Cerebellar cortex (tissue), 1 donor: ENCODE measurements at places on chromosomes 12 and 14.

GRCh38 chr12:33830070-33830469 is 192.2 kb upstream of the ALG10 start:
- no peak for DNase-seq

DNA sequence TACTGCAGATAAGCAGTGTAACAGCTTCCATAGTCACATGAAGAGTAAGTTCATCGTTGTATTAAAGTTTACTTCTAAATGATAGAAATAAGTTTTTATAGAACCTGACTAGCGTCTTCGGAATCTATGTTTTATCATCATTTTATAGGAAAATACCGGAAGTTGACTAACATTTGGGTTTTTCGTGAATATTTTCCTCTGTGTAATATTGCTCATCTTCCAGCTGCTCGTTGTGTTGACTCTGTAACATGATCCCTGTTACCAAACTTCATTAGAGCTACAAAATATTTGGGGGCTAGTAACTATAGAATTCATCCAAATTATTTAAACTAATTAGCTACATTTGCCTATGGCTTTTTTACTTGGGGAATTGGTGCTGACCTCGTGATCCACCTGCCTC is 37.2 kb downstream of the DDX51 start:
- DNase-seq = no peak

GRCh38 chr12:49865109-49865781 is 22.3 kb upstream of the BCDIN3D start:
- no peak for DNase-seq

DNA sequence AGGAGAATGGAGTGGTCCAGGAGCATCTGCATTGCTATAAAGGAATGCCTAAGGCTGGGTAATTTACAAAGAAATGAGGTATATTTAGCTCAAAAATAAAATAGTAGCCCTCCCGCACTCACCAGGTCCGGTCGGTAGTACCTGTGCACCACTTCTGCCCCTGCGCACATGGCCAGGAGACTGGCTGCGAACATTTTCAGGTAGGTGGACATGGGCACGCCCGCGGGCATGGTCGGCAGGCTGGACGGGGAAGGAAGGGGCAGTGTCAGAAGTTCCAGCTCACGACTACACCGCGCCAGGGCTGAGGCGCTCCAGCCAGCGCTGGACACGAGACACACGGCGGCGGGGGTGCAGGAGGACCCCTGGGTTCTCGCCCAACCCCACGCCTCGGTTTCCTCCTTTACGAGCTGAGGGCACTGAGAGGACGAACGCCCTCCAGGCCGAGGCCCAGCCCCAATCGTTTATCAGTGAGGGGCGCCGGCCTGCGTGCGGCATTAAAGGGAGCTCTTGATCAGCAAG is 9.1 kb upstream of the TDG start:
- DNase-seq = no peak

DNA sequence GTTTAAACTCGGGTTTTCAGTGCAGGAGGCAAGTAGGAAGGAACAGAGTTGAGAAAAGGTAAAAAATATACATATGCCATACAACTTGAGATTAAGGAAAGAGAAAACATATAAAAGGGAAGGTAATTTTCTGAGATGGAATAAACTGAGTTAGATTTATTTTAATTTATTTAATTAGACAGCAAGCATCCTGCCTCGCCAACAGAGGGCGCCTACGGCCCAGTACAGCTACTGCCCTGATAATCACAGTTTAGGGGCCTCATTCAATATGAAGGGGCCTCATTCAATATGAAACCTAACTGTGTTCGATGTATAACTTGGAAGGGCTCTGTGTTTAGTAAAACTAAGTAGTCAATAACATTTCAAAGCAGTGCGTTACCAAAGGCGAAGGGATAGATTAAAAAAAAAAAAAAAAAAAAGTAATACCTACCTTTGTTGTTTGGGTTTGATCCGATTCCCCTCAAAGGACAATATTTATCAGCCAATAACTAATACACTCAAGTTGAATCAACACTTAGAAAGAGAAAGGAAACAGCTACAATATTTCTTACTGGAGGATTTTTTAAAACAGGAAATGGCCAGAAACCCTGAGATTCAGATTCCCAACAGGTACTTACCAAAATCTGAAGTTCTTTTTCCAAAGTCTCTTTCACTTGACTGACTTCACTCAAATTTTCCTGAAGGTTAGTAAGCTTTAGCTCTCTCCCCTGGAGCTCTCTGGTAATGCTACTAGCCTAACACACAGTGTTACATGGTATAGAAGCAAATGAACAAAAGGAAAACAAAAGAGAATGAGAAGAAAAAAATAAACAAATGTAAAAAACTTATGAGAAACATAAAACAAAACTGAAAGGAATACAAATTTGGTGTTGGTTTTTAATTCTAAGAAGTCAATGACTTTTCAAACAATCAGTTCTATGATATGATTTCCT is 70.0 kb upstream of the VPS33A start:
- DNase-seq = no peak

GRCh38 chr14:57574617-57575288 is 81.1 kb upstream of the CCDC198 start:
- peak; percentile 48 for DNase-seq

DNA sequence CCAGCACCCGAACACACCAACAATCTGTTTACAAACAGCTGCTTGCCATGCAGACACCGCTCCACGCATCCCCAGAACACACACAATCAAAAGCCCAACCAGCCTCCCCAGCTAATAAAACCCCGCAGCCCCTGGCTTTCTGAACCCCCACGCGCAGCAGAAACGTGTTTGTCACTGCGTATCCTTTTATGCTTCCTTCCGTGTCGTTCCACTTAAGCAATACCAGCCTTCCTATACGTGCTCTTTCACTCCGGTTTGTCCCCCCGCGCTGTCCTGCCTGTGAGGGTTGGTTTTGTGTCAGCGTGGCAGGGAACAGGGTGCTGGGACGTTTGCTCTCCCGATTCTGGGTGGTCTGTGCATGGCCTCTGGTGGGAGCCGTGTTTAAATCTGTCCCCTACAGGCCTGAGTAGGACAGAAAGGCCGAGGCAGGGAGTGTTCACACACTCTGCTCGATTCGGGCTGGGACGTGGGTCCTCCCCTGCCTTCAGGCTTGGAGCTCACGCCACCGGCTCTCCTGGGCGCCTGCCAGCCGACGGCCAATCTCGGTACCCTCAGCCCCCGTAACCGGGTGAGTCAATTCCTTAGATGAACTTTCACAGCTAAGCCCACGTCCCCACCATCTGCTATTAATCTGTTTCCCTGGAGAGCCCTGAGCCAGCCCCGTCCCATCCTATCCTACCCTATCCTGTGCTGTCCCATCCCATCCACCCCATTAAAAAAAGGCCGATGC is 60.0 kb downstream of the NOC4L start:
- DNase-seq = no peak

- DNase-seq = no peak
Observed at GRCh38 chr12:83434600-83434999, 747.9 kb downstream of the TMTC2 start.

DNA sequence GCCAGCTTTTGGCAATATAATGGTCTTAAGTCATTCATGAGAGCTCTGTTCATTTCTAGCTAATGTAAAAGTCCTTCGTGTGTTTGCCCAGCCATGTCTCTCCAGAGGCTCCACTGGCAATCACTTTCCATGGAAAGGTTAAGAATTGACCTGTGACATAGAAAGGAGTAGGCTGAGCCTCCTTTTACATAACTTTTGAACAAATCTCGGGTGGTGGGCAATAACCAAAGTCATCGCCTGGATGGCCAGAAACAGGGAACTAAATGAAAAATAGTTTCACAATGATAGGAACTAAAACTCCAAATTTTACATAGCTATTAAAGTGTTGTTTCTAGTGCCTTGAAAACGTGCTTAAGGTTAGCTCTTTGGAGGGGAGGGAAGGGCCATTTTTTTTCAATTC is 6.5 kb downstream of the BHLHE41 start:
- DNase-seq = no peak

- DNase-seq = no peak
Observed at GRCh38 chr14:33691907-33692306, 259.0 kb downstream of the EGLN3 start.

DNA sequence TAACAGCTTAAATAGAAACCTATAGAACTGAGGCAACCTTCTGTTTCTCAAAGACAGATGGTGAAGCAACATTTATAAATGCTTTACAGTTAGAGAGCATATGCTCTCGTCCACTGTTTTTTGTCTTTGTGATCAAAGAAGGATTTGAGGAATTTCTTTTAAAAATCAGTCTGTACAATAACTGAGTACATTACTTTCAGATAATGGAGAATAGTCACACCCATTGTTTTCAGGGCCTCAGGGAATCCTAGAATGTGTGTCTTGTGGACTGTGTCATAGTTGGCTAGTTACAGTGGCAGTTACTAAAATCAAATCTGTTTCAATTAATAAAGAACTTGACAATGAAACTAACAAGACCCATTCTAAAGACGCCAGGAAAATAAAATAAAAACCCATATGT is 107.9 kb downstream of the PRKCH start:
- no peak for DNase-seq

- DNase-seq = no peak
Observed at GRCh38 chr12:123867141-123867540, 105.0 kb downstream of the DNAH10 start.

- DNase-seq = no peak
Observed at GRCh38 chr12:4157122-4157521, 116.4 kb upstream of the CCND2 start.

DNA sequence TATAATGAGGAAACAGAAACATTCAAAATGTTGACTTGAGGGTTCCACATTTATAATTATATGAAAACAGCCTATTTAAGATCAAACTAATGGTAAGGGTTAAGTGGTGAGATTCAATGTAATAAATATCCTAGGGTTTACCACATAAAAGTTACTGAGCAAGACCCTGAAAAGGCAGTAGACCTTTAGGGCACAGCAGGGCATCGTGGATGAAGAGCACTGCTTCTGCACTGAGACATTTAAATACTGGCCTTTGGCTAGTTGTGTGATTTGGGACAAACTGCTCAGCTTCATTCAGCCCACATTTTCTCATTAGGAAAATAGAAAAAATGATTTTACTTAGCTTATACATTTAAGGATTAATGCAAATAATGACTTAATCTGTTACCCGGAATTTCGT is 42.0 kb downstream of the CNTN1 start:
- DNase-seq = no peak

DNA sequence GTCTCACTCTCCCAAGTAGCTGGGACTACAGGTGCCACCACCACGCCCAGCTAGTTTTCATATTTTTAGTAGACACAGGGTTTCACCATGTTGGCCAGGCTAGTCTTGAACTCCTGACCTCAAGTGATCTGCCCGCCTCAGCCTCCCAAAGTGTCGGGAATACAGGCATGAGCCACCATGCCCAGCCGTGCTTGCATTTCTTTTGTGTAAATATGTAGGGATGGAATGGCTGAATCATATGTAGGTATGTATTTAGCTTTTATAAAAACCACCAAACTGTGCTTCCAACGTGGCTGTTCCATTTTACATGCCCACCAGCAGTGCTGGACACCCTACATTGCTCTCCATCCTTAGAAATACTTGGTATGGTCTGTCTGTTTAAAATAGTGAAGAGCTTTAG is 32.8 kb upstream of the CLMN start:
- no peak for DNase-seq

- DNase-seq = peak; percentile 90
Observed at GRCh38 chr12:14431975-14432374, 66.5 kb downstream of the ATF7IP start.

GRCh38 chr14:67188326-67188725 is 914 bp upstream of the GARIN2 start:
- no peak for DNase-seq

GRCh38 chr12:132264086-132265010 is 65.0 kb downstream of the GALNT9 start:
- DNase-seq = peak; percentile 86

DNA sequence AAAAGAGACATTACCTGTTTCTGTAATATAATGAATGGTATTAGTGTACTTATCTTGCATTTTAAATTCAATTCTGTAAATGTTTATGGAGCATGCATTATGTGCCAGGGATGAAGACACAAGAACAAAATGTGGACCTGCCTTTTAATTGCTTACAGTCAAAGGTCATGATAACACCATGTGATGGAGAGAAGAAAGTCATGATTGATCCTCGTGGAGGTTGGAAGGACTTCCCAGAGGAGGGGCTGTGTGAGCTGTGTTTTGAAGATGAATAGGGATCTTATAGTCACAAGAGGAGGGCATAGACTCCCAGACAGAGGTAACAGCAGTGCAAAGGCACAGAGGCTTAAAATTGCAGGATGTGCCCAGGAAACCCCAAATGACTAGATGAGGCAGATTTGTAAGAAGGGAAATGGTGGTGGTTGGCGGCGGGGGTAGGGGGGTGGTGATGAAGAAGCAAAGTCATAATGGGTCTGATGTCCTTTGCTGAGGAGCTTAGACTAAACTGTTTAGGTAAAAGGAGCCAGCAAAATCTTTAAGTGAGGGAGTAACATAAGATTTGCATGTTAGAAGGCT is 151.5 kb downstream of the PRKCH start:
- no peak for DNase-seq

- no peak for DNase-seq
Observed at GRCh38 chr12:32789916-32790315, 34.2 kb upstream of the YARS2 start.

- no peak for DNase-seq
Observed at GRCh38 chr12:75954041-75954440, 77.5 kb downstream of the PHLDA1 start.

DNA sequence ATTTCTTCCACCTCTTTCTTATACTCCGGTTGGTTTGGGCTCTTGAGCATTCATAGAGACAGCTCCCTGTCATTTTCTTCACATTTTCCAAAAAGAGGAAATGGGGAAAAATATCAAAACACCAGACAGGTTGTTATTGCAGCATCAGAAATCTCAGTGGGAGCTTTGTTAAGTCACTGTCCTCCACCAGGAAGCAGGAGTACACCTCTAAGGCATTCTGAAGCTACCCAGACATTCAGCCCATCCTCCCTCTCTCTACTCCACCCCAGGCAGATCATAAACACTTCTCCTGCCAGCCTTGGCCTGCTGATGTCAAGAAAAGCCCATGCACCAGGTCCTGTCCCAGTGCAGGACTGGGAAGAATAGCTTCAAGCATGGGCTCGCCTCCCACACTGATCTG is 1198.3 kb downstream of the VRK1 start:
- no peak for DNase-seq

DNA sequence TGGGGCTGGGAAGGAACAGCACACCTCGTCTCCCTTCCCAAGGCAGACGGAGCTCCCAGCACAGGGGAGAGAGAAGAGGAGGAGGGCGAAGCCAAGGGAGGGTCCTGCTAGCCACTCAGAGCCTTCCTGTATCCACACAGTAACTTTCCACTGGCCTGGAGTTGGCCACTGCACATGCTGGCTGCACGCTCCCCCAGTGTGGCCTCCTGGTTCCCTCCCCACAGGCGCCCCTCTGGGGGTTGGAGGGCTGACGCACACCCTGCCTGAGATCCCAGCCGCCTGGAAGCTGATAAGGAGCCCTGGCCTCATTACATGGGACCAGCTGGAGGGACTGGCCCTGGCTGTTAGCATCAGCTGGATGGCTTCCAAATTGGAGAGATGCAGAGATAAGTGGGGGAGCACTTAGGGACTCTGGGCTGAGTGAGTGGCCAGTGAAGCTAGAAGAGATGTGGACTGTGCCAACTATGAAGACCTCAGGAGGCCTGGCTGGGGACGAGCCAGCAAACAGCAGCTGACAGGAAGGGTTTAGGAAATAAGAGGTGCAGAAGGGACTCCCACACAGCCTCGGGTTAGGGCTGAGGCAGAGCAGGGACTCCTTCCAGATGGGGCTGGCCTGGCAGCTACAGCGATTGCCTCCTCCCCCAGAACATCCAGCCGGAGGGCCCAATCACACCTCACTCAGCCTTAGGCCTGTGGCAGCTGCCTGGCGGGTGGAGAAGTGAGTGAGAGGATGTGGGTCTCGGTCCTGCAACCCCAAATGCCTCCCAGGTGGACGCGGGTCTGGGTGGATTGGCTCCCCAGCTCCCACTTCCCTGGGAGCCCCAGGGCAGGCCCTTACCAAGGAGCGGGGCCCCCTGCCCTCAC is 26.3 kb upstream of the BCDIN3D start:
- DNase-seq = peak; percentile 84
